Neural progenitor cell (in vitro differentiated cells): ENCODE measurements at places on chromosomes 6 and 20. TPM values are rescaled to one million over a fixed set of nuclear protein-coding genes. Genes with fewer than 3 reads are reported as not detected.

- peak; percentile 65 for DNase-seq
These were observed 789 bp downstream of the CCND3 start for GRCh38 chr6:41940759-41941279.

DNA sequence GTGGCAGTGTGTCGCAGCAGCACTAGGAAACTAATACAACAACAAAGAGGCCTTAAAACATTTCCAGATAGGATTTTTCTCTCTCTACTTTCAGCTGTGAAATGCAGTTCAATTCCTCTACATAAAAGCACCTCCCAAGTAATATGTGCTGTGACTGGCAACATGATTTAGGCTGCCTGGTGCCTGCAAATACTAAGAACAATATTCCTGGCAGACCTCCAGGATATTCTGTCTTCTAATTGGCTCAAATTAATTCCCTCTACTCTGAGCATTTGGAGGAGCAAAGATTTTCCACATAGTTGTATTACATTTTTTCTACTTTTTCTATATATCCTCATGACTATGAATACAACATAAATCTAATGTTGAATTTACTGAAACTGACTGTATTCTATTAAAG, 33.2 kb downstream of the SCGN start:
- DNase-seq, result no peak

- DNase-seq, result no peak
These were observed 34.2 kb downstream of the CLVS2 start for GRCh38 chr6:123030282-123030681.

GRCh38 chr20:884983-885952, 30.9 kb downstream of the ANGPT4 start:
- peak; percentile 94 for DNase-seq

DNA sequence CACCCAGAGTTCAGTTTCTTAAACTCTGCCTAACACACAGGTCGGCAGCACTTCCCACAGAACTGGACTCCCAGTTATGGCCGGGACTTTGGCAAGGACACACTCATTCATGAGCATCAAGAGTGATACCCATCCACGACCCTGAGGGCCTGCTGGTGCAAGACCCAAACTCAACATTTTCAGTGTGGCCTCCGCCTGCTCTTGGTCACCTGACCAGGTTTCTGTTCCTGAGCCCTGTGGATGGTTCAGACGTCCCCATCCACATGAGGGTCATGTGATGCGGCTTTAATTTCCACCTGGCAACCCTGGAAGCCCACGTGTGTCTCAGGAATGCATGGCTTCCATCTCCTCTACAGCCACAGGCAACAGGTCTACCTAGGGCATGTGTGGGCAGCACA, 245.3 kb downstream of the DLL1 start:
- DNase-seq, result no peak

GRCh38 chr6:17381424-17382147, 11.8 kb upstream of the CAP2 start:
- no peak for DNase-seq

DNA sequence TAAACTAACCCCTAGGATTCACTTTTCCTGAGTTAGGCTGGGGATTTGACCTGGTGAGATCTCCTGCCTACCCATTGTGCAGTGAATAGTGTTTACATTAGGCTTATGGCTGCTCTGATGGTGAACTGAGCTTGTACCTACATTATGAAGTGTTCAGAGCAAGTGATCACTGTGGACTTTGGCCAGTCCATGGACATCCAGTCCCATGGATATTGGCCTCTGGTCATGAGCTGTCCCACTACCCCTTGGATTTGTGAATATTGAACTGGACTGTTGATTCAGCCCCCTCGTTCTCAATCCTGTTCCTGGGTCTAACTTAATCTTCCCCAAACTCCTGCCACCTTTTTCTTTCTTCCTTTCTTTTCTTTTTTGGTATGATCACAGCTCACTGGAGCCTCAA, 13.8 kb downstream of the ASIP start:
- DNase-seq, result no peak

DNA sequence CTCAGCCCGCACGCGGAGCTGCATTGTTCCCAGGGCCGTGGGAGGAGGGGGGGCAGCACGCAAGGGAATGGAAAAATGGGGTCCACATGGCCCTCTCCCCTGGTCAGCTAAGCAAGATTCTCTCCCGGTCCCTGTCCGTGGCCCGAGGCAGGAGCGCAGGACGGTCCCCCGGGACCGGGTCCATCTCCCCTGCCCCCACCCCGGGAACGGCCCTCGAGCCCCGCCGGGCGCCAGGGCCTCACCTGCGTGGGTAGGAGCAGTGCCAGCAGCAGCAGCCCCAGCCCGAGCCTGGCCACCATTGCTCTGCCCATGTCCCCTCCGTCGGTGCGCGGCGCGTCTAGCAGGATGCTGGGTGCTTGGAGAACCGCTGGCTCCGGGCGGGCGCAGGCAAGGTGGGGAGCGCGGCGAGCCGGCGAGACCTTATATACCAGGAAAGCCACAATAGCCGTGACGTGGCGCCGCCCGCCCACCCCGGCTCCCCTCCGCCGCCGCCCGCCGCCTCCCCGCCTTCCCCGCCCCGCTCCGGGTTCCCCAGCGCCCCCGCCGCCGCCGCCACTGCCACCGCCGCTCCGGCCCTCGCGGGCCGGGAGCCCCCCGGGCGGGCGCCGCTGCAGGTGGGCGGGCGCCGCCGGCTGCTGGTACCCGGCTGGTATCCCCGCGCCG, at the start of gene CD24:
Gene CD24, minus strand, starts transcription at position 394 of the 663 bp plus-strand sequence. Its CDS starts 83 bp downstream, at position 311.
- DNase-seq, result peak; percentile 89

GRCh38 chr6:44214307-44214706, 2.4 kb upstream of the MYMX start:
- DNase-seq, result no peak

DNA sequence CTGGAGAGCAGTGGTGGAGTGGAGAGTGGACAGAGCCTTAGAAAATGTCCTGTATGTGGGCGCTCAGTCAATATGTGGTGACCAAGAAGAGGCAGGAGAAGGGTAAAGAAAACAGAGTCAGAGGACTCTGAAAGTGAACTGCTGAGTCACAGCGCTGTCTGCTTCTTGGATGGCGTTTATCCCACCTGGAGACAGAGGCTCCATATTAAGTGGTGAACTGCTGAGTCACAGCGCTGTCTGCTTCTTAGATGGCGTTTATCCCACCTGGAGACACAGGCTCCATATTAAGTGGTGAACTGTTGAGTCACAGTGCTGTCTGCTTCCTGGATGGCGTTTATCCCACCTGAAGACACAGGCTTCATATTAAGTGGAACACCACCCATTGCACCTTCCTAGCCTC, 119.3 kb upstream of the RALGAPA2 start:
- no peak for DNase-seq

- no peak for DNase-seq
These were observed 217.4 kb upstream of the SLC35B3 start for GRCh38 chr6:8652710-8653109.

- DNase-seq, result no peak
These were observed 767.9 kb upstream of the DEFB115 start for GRCh38 chr20:30489614-30490003.

DNA sequence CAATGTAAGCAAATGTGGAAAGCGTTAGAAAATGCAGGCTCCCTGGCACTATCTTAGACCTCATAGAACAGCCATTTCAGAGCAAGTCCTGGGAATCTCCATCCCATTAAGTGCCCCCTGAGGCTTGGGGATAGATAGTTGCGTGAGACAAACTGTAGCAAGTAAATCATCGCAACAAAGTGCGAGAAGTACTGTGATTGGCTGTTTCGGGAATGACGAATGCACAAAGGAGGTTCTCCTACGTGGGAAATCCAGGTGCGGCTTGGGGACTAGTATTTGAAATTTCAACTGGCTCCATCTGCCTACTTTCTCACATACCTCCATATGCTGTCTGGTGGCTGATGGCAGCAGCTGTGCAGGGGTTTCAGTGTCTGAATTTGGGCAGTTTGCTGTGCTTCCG, 84.5 kb downstream of the PLEKHG1 start:
- DNase-seq, result no peak

GRCh38 chr6:119978274-119978889, 628.8 kb upstream of the MAN1A1 start:
- DNase-seq, result peak; percentile 32

GRCh38 chr6:162864911-162865310, 137.1 kb downstream of the PACRG start:
- no peak for DNase-seq

GRCh38 chr6:107590378-107590777, 100.5 kb downstream of the SOBP start:
- DNase-seq, result peak; percentile 34

DNA sequence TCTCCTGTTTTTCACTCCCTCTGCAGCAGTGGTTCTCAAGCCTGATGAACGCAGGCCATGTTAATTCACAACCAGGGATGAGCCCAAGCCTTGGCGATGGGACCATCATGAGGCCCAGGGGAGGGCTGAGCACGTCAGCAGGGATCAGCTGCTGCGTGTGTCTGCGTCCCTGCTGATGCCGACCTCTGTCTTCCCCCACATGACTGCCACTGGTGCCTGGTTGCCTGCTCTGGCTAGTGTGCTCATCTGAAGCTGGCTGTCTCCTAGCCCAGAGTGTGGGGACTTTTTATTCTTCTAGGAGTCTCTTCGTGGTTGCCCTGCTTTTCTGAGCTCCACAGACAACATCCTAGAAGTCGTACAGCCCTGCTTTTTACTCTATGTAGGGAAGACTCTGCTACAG, 40.8 kb upstream of the KCNK16 start:
- DNase-seq, result no peak

DNA sequence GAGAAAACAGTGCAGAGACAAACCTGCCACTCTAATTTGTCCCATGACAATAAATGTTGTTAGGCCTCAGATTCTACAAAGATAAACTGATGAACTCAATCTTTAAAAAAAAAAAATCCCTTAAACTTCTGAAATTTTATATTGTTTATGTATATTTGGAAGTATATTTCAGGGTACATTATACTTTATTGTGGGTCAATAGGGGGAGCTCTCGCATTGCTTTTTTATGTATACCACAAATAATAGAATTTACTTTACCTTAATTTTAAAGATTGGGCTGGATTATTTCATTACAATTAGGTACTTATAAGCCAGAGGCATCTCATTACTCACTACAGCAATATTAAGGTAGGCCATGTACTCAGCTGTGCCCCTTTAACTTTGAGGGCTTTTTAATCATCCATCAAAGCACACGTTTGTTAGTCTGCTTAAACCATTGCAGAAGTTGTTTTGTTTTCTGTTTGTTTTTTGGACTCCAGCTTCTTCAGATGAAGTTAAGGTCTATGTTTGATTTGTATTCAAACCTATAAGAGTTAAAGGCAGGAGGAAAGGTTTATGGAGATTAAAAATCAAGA, 56.3 kb upstream of the EYA4 start:
- peak; percentile 29 for DNase-seq

DNA sequence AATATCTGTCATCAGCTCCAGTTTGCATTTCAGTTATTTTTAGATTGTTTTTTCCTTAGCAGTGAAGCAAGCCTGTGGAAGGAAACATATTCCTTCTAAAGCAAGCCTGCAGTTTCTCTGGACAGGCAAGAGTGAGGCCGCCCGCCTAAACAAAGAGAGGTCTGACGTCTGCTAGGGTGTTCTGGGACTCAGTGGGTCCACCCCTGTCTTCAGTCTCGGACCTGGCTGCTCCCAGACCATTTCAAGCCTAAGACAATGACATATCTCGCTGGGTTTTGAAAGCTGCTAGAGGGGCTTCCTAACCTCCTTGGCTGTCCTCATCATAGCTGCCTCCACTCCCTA, 36.8 kb upstream of the RNF24 start:
- no peak for DNase-seq

DNA sequence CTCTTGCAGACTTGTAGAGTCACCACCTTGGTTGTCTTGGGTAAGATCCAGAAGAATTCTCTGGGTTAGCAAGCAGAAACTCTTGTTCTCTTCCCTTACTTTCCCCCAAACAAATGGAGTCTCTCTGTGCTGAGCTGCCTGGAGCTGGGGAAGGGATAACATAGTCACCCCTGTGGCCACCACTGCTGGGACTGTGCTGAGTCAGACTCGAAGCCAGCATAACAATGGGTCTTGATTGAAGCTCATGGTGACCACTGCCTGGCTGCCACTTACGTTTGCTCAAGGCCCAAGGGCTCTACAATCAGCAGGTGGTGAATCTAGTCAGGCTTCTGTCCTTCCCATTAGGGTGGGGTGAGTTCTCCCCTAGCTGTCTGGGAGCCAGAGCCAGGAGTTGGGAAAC, 15.4 kb upstream of the ERVFRD-1 start:
- DNase-seq, result no peak

DNA sequence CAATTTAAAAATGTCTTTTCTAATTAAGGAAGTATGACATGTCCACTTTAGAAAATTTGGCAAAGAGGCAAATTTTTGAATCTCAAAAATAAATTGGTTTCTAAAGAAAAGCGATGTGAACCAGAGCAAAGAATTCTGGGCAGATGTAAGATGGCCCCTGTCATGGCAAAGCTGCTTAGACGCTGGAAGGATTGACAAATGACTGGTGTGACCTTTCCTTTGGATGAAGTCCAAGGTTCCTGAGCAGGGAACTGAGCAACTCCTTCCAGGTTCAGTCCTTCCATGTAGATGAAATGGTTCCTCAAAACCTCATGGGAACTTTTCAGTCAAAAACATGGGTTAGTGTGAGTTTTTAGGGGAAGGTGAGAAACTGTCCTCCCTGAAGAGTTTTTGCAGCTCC, 25.1 kb downstream of the BRPF3 start:
- DNase-seq, result no peak

GRCh38 chr20:5973172-5973571, 22.7 kb downstream of the MCM8 start:
- no peak for DNase-seq

The TMEM170B gene
- 13.6 and 19.7 TPM in 2 replicates for total RNA-seq

The B3GALT4 gene
- total RNA-seq, result 1.1 and 2.1 TPM in 2 replicates

The GLYATL3 gene
- total RNA-seq, result not detected in 2 replicates

The TPBG gene
- 362 and 601 TPM in 2 replicates for total RNA-seq

The GPLD1 gene
- 4.2 and 8.3 TPM in 2 replicates for total RNA-seq

The TP53TG5 gene
- total RNA-seq, result 0.06 TPM in 1 of 2 replicates, not detected in the other
